ENCODE measurements at places on chromosomes 7 and 10.

DNA sequence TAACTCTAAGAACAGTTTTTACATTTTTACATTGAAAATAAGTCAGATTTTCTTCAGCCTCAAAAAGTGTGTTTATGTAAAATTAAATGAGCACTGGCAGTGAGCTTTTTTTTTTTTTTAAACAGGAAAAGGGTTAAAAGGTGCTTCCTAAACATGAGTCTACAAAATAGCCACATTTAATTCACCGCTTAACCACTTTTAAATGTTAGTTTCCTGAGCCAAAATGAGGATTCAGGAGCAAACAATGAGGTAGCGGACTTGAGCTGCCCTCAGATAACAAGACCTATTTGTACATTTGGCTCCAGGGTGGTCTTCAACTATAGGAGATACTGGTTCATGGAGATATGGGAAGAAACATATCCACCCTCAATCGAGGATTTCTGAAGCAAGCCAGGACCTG, 22.8 kb downstream of the AKR1C3 start:
- DNase-seq = no peak

- no peak for DNase-seq
Measured at GRCh38 chr7:34776748-34777358, 118.8 kb downstream of the NPSR1 start.

GRCh38 chr10:49645871-49646870, 32.3 kb downstream of the CHAT start:
- DNase-seq = no peak

DNA sequence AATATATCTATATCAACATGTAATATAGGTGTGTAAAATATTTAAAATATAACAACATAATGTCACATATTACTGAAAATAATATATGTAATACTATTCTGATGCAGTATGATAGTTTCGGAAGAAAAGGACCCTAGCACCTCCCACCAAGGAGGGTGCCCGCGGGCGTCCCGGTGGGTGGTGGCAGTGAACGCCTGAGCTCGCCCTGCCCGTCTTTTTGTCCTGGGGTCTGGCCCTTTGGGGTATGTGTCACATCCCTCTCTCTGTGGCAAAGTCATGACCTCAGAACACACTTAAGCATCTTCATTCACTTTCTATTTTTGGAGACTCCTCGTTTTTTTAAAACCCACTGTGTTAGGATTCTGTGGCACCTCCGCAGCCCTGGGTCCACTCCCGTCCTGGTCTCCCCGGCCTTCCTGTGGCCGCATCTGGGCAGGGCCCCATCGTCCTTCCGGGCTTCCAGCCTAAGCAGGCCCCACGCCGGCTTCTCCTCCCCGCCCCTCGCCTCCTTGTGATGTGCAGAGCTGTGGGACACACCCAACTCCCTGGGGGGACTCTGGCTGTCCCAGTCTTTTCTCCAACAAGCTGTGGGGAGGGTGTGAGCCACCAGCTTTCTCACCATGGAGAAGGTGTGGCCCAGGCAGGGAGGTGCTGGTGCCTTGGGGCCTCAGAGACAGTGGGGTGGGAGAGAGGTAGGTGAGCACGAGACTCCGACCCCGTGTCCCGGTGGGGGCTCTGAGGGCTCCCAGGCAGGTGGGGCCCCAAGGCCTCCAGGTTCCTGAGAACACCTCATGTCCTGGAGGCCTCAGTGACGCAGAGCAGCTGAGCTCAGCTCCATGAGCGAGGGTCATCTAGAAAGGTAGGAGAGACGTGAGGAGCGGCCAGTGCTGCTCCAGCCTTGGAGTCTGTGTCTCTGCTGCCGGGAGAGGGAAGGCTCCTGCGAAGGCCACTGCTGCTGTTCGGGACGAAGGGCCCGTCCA, 16.5 kb downstream of the PWWP2B start:
- DNase-seq = no peak

GRCh38 chr7:18208921-18209320, 181.3 kb upstream of the PRPS1L1 start:
- DNase-seq = no peak

GRCh38 chr10:99569961-99570360, 37.2 kb downstream of the NKX2-3 start:
- no peak for DNase-seq

DNA sequence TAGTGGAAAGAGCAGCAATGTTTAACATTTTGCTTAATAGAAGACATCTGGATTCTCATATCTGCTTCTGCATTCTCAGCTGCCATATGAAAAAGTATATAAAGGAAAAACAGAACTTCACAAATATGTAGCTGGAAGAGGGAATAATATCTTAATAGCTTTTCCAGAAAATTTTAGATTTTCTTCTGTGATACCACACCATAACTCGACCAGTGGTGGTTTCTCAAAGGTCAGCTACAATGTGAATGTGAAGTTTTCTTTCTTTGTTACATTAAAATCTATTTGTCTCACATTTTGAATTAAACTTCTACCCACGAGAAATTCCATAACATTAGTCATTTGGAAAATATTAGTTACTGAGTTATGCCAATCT, 339.8 kb downstream of the PARD3 start:
- no peak for DNase-seq

GRCh38 chr10:124087672-124088634, 5.4 kb downstream of the CHST15 start:
- DNase-seq = no peak

DNA sequence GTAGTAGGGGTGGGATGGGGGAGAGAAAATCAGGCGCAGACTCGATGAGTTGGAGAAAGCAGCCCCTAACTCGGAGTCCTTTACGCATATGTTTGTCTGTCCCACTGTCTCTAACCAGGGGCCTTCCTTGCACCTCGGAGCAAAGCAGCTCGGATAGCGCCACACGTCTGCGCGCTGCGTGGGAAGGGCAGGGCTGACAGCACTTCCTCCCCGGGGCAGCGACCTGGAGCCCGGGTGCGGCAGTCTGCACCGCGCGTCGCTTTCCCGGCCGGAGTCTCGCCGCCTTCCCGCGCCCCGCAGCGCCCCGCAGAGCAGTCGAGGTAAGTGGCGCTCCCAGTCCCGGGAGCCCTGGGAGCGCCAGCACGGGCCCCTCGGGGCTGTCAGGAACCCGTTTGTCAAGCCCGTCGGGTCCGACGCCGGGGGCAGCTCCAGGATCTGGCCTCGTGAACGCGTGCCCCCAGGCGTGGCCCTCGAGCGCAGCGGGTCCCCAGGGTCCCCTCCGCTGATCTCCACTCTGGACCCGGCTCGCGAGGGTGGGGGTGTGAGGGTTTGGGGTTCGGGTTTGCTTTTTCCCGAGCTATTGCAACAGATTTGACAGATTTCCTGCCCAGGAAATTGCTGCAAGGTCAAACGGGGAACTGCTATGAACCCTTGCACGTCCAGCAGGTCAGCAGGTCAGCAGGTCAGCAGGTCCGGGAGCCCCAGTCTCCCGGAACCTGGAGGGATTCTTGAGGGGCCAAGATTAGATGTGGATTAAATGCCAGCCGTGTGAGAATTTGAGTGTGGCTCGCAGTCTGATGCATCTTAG, 597 bp downstream of the APBB1IP start:
- no peak for DNase-seq

All from NCI-H187 treated with DMSO at 0.1 percent for 48 hours (cell line).